GM12891 (cell line): ENCODE measurements at places on chromosomes 3 and 15.

DNA sequence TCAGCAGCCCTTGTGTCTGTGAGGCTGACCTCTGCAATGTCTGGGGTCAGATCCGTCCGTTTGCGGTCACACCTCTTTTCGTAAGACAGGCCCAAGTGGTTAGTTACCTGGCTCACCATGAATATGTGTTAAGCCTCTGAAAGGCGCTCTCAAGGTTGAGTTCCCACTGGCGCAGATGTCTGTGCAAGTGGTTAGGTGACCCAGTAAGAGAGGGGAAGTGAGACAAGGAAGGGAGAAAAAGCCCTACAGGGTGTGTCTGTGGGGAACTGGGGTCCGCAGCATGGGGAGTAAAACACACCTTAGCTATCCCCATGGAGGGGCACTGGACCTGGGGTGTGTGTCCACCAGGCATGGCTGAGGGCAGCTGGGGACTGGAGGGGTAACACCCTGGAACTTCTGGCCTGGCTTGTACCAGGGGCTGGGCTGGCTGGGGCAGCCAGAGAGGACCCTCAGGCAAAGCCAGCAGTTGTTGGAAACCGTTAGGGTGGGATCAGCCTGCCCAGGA, 391.6 kb upstream of the PROK2 start:
- peak; percentile 49 for DNase-seq

DNA sequence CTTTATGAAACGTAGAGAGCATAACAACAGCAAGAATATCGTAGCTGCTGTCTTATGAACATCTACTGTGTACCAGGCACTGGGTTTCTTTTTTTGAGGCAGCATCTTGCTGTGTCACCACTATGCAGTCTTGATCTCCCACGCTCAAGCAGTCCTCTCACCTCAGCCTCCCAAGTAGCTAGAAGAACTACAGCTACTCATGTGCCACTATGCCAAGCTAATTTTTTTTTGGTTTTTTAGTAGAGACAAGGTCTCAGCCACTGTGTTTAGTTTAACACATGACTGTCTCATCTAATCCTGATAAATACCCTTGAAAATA, 129.9 kb downstream of the VGLL4 start:
- DNase-seq: no peak

GRCh38 chr3:102223132-102223531, 211.7 kb upstream of the ZPLD1 start:
- no peak for DNase-seq

- DNase-seq: no peak
These were observed 209.2 kb upstream of the TPRG1 start for GRCh38 chr3:188962253-188963247.

DNA sequence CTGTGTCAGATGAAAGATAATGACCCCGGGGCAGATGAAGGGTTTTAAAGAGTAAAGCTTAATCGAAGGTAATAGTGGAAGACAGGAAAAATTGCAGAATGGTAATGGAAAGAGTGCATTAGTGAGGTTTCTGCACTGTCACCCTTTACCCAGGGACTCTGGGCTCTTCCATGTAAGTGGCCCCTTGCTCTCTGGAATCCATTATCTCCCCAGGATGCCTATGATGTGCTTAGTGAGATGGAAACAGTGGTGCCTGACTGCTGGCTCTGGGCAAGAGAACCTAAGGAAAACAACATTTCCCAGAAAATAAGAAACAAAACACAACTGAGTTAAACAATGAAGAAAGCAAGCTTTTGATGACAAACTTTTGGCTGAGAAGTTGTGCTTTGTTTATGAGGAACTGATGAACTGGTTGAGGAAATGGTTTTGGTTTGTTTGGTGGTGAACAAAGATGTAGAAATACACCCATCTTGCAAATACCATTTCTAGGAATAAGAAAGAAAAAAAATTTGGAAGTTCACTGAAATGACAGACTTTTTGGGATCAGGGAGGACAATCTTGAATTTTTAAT, 119.9 kb upstream of the RASGRP1 start:
- no peak for DNase-seq

DNA sequence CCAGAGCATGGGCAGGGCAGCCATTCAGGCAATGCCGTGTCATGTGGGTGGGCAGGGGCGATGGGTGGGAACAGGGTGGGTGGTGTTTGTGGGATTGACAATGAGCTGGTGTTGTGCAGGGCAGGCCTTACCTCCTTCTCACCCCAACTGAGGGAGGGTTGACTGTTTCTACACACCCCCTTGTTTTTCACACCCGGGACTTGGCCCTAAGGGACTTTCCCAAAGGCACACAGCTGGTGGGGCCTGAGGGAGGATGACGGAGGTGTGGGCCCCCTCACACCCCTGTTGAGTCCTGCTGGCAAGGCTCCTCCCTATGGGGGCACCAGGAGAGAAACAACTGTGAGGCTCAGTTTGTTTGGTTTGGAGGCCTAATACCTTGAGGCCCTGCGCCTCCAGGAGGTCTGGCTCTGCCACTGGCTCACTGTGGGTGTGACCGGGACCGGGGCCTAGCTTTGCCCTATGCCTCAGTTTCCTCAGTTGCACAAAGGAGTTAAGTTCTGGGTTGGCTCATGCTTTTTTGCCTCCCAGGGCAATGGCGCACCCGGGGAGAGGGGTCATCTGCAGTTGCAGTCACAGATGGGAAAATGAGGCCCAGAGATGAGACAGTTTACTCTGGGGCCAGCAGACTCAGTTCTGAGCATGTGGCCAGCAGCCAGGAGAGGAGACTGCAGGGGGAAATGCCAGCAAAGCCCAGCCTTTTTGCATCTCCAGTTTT, 5.1 kb upstream of the DNAH1 start:
- DNase-seq: peak; percentile 64

- DNase-seq: no peak
These were observed 7.9 kb upstream of the PDE8A start for GRCh38 chr15:84973492-84974460.

- DNase-seq: no peak
These were observed 96.7 kb downstream of the TP63 start for GRCh38 chr3:189727898-189728297.

GRCh38 chr3:149101641-149102040, 15.3 kb upstream of the HLTF start:
- no peak for DNase-seq

GRCh38 chr15:95989392-95989791, 341.1 kb upstream of the NR2F2 start:
- no peak for DNase-seq

GRCh38 chr3:162569314-162569713, 1072.7 kb downstream of the OTOL1 start:
- DNase-seq: no peak

DNA sequence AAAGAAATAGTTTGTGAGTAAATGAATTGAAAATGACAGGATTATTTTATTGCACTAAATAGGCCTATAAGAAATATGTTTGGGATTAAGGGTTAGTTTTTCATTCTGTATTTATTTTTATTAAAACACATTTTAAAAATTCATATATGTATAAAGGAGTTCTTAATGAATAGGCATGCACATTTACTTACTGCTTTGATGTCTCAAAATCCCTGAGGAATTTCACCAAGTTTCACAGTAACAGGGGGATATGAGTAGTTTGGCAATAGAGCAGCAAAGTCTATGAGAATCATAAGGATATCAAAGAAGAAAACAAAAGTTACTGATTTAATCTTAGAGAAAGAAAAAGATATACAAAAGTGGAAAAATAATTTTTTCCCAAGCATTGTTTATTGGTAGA, 411.7 kb downstream of the NAALADL2 start:
- DNase-seq: no peak

GRCh38 chr15:40313531-40314398, 6.0 kb upstream of the PLCB2 start:
- no peak for DNase-seq

DNA sequence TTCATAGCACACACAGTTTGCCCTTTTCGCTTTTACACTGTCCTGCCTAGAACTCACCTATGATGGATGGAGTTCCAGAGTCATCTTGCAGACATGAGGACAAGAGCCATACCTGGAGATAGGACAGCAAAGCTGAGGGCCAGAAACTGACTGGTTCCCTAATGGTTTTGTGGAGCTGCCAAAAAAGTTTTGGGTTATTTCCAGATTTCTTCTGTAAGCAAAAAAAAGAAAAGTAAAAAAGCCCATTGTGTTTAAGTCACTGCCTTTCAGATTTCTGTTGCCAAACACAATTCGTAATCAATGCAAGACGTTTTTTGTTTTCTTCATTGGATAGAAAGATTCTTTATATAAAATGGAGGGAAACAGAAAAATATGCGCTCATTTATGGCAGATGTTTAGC, 42.4 kb upstream of the KY start:
- no peak for DNase-seq

GRCh38 chr15:58666957-58667356, 82.5 kb downstream of the ADAM10 start:
- DNase-seq: no peak

DNA sequence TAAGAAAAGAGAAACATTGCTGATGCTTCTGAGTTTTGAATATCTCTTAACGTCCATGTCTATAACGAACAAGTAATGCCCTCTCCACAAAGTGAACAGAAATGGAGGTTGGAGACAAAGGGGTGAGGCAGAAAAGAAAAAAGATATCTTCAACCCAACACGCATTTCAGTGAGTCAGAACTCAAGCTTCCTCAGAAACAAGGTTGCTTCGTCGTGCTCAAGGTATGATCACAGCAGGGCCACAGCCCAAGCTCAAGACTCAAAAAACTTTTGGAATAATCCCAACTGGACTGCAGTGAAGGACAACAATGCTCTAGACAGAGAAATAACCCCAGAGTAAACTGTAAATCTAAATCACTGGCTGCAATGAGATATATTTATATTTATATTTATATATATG, 18.9 kb downstream of the WNT5A start:
- no peak for DNase-seq

DNA sequence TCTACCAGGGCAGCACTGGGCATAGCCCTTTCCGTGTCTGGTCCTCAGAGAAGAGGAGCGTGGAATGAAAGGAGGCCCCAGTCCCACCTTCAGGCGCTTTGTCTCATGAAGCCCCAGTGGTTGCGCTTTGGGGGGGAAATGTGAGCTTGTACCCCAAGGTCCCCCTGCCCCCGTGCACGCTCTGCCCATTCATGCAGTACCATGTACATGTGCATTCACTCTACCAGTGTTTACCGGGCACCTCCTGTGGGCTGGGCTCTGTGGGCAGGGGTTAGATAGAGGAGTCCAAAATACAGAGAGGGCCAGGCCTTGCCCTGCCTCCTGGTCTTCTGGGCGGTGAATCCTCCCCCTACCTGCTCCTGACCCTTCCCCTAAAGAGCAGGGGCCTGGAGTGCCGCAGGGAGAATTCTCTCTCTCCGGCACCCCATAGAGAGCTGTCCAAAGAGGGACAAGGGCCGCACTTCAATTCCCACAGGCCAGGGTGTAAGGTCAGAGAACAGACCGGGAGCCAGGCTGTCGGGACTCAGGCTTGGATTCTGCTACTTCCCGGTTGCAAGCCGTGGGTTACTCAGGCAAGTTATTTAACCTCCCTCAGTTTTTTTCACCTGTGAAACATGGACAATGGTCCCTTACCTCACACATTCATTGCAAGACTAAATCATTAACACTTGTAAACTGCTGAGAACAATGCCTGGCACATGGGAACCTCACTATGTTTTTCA, 153.4 kb downstream of the MEGF11 start:
- DNase-seq: no peak

DNA sequence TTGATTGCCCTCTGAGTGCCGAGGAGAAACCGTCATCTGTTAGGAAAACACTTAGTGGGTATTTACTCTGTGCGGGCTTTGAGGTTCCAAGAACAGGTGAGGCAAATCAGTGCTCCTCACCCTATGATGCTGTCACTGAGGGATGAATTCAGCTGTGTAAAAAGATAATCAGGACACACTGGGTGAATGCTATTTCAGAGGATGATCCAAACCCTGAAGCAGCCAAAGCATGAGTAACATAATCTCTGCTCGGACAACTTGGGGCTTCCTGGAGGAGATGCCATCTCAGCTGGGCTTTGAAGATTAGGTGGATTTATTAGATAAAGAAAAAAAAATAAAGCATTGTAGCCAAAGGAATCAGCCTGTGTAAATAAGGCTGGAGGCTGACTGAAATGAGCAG, 10.5 kb upstream of the GADL1 start:
- DNase-seq: no peak

- DNase-seq: no peak
These were observed 530.0 kb downstream of the MECOM start for GRCh38 chr3:169133178-169134161.

DNA sequence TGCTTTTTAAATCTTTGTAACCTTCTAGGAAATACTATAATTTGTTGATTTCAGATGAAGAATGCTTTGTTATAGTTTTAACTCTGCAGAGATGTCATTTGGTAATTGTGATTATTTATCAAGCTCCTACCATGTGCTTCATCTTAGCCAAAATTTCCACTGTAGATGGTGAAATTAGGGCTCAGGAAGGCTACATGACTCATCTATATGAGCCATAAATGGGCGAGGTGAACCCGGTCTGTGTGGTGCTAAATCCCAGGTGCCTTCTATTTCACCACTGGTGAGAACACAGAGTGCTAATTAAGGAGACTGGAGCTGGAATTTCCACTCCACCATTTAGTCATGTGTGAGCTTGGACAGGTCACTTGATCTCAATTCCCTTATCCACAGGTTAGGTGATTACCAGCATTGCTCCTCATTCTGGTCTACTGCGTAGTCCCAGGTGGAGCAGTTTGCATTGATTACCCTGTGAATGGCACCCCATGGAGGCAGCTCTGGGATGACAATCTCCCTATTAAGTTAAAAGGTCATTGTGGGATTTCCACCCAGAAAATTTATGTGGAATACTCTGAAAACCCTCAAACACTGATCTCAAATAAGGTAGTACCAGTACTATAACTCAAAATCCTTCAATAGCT, 2.8 kb upstream of the CCR3 start:
- DNase-seq: no peak

DNA sequence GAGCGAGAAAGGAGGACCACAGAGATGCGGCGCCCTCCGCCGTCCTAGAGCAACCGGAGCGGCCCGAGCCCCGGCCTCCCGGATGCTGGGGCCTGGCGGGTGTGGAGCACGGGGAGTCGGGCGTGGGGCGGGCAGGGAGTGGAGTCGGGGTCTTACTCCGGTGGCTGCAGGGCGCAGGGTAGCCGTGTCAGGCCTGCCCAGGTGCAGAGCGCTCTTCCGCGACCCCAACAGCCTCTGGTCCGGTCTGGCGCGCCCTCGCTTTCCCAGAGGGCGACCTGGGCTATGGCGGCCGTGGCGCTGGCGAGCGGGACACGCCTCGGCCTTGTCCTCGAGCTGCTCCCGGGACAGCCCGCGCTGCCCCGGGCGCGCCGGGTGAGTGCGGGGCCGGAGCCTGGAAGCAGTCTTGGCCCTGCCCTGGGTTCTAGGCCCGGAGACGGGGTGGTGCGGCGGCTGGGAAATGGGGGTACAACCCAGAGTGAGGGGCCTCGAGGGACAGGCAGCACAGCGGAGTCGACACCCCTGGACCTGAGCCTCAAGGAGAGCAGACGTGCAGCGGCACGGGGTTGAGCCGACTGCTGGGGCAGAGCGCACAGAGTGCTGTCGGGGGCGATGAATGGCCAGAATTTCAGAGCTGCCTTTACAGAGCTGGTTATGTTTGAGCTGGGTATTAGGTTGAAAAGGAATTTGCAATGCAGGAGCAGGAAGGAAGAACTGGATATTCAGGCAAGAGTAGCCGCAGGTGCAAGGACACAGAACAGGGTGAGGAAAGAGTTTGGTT, at the start of gene ZNF662:
TSS of gene ZNF662 (plus strand) at position 73 of the 778 bp plus-strand sequence. CDS start 1,973 bp downstream, outside the sequence.
- no peak for DNase-seq
